ENCODE measurements at places on chromosomes 4 and X.

DNA sequence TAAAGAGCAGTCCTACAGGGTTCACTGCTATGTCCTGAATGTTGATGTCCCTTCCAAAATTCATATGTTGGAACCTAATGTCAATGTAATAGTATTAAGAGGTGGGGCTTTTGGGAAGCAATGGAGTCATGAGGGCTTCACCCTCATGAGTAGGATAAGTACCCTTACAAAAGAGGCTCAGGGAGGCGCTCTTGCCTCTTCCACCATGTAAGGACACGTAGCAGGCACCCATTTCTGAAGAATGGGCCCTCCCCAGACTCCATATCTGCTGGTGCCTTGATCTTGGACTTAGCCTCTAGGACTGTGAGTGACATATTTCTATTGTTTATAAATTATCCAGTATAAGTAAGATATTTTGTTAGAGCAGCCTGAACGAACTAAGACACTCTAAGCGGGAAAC lies 15.8 kb downstream of the MED28 start:
- no peak for DNase-seq

GRCh38 chr4:180950377-180950776 lies 1292.8 kb upstream of the TENM3 start:
- no peak for DNase-seq

GRCh38 chr4:119299741-119300100 lies 22.2 kb downstream of the FABP2 start:
- no peak for DNase-seq

DNA sequence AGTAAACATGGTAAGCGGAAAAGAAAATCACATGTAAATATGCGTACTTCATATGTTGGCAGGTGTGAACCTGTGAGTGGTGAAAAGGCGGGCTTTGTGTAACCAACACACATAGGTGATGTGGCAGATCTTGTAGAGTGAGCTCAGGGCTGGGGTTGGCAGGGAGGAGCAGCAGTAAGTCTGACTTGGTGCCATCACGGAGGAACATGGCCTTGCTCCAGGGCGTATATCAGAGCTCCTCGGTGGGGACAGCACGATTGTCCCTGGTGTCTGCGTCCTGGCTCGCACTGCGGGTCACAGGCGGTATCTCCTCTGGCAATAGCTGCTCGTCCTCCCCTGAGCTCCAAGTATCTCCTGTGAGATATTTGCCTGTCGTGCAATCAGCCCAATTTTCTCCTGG lies 733.6 kb downstream of the TRIML1 start:
- no peak for DNase-seq

DNA sequence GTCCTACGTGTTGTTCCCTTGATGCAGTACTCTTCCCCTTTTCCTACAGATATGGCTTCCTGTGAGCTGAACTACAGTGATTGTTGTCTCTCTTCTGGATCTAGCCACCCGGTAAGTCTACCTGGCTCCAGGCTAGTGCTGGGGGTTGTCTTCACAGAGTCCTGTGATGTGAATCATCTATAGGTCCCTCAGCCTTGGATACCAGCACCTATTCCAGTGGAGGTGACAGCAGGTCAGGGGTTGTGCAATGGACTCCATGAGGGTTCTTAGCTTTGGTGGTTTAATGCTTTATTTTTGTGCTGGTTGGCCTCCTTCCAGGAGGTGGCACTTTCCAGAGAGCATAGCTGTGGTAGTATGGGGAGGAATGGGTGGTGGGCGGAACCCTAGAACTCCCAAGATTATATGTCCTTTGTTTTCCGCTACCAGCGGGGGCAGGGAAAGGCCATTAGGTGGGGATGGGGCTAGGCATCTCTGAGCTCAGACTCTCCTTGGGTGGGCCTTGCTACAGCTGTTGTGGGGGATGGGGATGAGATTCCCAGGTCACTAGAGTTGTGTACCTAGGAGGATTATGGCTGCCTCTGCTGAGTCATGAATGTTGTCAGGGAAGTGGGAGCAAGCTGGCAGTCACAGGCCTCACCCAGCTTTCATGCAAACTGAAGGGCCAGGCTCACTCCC lies 121.4 kb upstream of the ANKRD50 start:
- DNase-seq: no peak

DNA sequence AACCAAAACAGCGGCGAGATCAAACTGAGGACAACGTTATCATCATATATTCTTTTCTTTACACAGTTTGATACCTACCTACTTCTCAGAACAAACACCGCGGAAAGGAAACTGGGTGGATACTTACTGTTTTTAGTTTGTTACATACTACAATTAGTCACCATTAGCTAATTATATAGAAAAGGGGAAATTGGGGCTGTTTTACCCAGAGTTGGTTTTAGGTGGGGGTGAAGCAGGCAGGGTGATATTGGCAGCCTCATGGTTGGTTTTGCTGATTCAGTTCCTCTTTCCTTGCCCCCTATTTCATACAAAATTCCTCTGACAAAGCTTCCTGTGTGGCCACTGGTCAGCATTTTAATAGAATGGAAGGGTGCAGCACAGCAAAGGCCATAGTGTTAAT lies 77.8 kb downstream of the SORBS2 start:
- no peak for DNase-seq

- DNase-seq: no peak
Measured at GRCh38 chr4:89788206-89789072, 48.5 kb downstream of the SNCA start.

GRCh38 chr4:102780476-102781144 lies 19.8 kb upstream of the MANBA start:
- DNase-seq: no peak

DNA sequence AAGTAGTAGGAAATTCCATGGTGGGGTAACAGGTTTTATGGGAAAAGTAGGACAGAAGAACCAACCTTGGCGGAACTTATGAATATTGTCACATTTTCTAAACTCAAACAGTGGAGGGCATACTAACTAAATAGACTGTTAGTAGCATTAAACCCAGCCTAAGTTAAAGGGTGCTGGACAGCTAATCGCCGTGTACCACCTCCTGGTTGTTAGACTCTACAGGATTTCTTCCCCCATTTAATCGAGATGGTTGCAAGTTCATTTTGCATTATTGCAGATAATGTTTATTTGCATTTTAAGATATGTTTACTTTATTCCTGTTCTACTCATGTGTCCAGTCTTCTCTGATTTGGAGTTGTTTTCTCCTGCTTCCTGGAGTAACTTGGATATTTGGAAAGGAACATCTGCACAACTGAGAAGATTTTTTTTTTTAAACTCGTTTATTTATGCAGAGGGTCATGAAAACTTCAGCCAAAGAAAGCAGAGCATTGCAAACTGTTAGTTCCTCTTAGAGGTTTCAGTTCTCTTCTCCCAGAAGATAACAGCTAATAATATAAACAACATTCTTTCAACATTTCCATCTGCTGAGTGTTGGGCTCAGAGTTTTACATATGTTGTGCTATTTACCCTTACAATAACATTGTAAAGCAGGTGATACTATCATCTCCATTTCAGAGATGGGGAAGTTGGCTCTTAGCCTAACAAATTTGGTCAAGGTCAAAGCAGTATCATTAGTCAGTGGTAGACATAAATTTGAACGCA lies 51.5 kb upstream of the TBC1D9 start:
- no peak for DNase-seq

DNA sequence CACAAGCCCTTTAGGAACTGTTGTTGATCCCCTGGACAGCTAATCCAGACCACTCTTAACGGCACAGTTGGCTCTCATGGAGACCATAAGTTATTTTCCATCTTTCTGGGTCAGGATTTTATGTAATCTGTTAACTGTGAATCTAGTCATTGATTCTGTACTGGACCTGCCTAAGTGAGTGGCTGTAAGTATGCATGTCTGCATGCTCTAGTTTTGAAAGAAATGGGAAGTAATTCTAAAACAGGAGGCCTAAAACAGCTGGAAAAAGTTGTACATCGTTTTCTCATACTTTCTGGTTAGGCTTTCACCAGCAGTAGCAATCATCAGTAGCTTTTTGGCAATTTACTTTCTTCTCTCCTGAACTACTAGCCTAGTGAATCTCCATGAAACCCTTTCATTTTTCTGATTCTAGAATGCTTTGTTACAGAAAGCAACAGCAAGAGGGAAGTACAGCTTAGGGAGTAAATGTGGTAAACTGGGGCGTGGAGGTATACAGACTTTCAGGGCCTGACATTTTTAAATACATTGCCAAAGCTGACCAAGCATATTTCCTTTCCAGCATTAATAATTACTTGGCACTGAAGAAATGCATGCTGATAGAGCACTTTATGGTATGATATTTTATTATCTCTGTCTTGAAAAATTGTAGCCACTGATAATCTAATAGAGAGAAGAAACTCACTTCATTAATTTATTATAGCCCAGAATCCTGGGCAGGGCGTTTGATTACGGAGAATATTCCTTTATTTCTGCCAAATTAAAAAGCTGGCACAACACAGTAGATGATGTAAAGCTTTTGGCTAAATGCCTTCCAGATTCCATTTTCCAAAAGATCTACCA lies 202.7 kb downstream of the BANK1 start:
- DNase-seq: no peak

- no peak for DNase-seq
Measured at GRCh38 chr4:73540826-73541225, 59.3 kb downstream of the AFM start.

Measured in stimulated activated naive CD8-positive, alpha-beta T cell treated with anti-CD3 and anti-CD28 coated beads, Interleukin-15, Interleukin-2, amounts not matched to agents 100 U/mL and 50 U/mL, for 24 hours (primary cell).